ENCODE measurements at places on chromosomes 2 and 18. TPM values are rescaled to one million over a fixed set of nuclear protein-coding genes. Genes with fewer than 3 reads are reported as not detected.

DNA sequence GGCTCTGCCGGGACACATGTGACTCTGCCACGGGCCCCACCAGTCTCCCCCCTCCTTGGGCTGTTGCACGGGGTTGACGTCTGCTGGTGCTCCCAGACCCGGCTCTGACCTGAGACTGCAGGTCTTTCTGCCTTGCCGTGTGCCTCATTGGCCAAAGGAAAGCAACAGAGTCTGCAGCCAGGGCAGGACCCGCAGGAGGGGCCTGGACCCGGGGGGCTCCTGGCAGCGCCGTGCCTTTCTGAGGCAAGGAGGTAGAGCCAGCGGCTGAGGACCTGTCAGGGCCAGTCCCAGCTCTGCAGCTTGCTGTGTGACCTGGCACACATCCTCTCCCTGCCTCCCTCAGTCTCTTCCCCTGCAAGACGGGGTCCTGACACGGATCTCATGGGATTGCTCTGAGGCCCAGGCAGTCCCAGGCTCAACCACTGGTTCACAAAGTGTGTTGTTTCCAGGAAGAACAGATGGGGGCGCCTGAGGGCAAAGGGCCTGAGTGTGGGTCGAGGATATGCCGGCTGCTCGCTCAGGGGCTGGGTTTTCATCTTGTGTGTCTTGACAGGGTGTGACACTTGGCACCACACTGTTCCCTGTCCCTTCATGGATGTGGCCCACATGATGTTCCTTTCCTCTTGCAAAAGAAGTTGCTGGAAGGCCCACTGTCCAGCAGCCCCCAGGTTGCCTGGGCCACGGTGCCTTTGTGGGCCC is 9.0 kb downstream of the CAPN10 start:
- no peak for DNase-seq

GRCh38 chr2:173555833-173556232 is 201.2 kb downstream of the CDCA7 start:
- no peak for DNase-seq

- no peak for DNase-seq
These were observed 42.3 kb downstream of the EN1 start for GRCh38 chr2:118805064-118805690.

DNA sequence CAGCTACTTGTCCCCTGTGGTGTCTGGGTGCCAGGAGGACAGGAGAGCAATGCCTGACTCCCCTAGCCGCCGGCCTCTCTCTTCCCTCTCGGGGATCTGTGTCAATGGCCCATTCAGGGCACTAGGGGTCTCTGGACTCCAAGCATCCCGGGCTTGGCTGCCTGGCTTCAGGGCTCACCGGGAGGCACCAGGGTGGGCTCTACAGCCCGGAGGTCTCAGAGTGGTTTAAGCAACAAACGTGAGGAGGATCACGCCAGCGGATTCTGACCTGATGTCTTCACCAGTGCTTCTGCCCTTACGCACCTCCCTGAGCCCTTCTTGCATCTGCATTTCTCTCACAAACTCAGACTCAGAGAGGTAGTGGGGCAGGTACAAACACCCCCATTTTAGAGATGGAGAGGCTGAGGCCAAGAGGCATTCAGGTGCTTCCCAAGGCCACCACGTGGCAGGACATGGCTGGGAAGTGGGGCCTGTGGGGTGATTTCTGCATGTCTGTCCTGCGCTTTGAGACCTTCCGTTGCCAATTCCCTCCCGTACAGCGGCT is 243.0 kb downstream of the CELF4 start:
- peak; percentile 28 for DNase-seq

DNA sequence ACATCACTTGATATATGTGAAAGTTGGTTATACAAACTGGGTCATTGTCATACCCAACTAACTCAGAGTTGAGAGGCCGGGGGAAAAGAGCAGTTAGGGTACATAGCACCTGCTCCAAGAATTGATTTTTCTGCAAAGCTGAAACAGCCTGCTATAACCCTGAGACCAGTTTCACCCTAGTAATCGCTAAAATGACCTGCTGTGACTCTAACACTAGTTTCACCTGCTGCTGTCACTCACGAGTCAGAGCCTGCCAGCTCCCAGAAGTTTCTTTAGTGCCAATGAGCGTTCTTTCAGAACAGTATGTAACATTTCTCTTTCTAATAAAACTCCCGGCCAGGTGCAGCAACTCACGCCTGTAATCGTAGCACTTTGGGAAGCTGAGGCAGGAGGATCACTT is 28.0 kb downstream of the SRSF7 start:
- peak; percentile 93 for DNase-seq

ILKAP gene
- 22.9 TPM for total RNA-seq

LRRTM4 gene
- not detected for total RNA-seq

C1D gene
- 47.8 TPM for total RNA-seq

OTOS gene
- not detected for total RNA-seq

TRPM8 gene
- total RNA-seq: 0.90 TPM

SOS1 gene
- total RNA-seq: 12.7 TPM

MYO5B gene
- 6.3 TPM for total RNA-seq
